Progenitor cell of endocrine pancreas (in vitro differentiated cells): ENCODE measurements at places on chromosomes 1 and 21. TPM values are rescaled to one million over a fixed set of nuclear protein-coding genes. Genes with fewer than 3 reads are reported as not detected.
A peak's percentile ranks its signal among the peaks of the same experiment; 100 is the strongest.

GRCh38 chr1:44802306-44803061, 2.3 kb downstream of the PLK3 start:
- no peak for DNase-seq
- peak overlapping the region; percentile 73 for H3K27ac ChIP-seq
- peaks cover 24% of the 10 kb centered on the region for H3K4me1 ChIP-seq
- H3K4me3 ChIP-seq, result peak overlapping the region; percentile 60

- peaks cover 5% of the 10 kb centered on the region for H3K4me1 ChIP-seq
- no peak overlapping the region for H3K4me3 ChIP-seq
- H3K27ac ChIP-seq, result no peak overlapping the region
- H3K36me3 ChIP-seq, result no peaks in the 10 kb centered on the region
- peaks cover 8% of the 10 kb centered on the region for H3K27me3 ChIP-seq
Measured at GRCh38 chr1:224085421-224086108, 28.3 kb upstream of the FBXO28 start.

DNA sequence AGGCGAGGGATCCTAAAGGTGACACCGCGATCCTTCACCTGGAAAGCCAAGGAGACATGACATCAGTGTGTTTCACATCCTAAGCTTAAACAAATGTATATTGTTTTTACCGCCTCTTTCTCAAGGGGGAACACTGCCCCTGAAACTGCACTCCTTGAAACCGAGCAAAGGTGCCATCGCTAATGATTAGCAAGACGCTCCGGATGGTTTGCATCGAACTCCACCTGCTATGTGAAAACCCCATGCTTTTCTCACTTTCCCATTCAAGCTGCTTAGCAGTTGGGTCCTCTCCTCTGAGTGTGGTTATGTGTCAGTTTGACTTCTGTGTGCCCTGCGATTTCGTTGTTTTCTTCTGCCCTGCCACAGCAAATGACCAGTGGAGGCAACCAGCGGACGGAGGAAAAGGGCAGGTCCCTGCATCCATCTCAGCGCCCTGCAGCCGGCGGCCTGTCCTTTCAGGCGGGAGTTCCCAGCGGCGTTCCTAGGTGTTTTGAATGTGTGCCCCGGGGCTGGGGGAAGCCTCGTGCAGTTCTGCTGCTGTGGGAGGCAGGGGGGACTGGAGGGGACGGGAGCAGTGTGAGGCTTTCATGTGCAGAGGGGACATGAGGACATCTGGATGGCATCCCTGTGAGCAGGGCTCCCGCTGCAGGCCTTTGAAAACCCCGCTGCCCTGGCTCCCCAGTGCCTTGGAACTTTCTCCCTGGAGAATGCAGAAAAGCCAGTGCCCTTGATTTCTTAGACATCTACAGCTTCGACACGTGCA, 16.1 kb downstream of the ZBTB18 start:
- H3K4me1 ChIP-seq, result peaks cover 4% of the 10 kb centered on the region
- no peak for DNase-seq
- peaks cover 9% of the 10 kb centered on the region for H3K27me3 ChIP-seq
- no peaks in the 10 kb centered on the region for H3K36me3 ChIP-seq

The GSTM2 gene
- 76.9 and 79.5 TPM in 2 replicates for total RNA-seq

GRCh38 chr1:202915146-202915545, 11.9 kb downstream of the KLHL12 start:
- peaks cover 24% of the 10 kb centered on the region for H3K36me3 ChIP-seq
- H3K4me3 ChIP-seq, result no peak overlapping the region
- no peak overlapping the region for H3K27ac ChIP-seq
- no peaks in the 10 kb centered on the region for H3K27me3 ChIP-seq
- DNase-seq, result no peak
- H3K4me1 ChIP-seq, result no peaks in the 10 kb centered on the region

- H3K27ac ChIP-seq, result no peak overlapping the region
- no peak for DNase-seq
- H3K36me3 ChIP-seq, result no peaks in the 10 kb centered on the region
- peaks cover 15% of the 10 kb centered on the region for H3K4me1 ChIP-seq
Measured at GRCh38 chr1:41469706-41470105, 14.8 kb downstream of the EDN2 start.

The DHDDS gene
- total RNA-seq, result 44.4 and 51.5 TPM in 2 replicates

DNA sequence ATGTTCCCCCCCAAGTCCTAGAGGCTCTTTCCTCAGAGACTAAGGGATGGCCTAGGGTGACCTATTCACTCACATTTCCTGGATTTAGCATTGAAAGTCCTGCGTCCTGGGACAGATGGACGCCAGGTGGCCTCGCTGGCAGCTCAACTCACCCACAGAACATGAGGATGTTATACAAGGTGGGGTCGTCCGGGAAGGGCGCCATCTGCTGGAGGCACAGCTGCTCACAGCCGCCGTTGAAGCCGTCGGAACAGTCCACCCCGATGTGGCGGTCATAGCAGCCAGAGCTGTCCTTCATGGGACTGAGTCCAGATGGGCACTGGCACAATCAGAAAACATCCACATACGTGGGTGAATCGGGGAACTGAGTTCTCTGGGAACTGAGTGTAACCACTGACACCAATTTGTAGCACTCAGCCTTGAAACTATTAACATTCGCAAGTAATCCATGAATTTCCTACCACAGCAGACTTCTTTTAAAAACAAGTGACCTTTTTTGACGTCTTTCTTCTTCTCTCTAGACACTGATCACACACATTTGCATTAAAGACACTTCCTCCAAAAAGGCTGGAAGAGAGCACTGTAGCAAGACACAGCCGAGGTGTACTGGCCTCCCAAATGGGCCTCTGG, 215.4 kb downstream of the ASTN1 start:
- H3K27ac ChIP-seq, result no peak overlapping the region
- DNase-seq, result peak; percentile 67
- peaks cover 5% of the 10 kb centered on the region for H3K4me1 ChIP-seq
- no peak overlapping the region for H3K4me3 ChIP-seq

DNA sequence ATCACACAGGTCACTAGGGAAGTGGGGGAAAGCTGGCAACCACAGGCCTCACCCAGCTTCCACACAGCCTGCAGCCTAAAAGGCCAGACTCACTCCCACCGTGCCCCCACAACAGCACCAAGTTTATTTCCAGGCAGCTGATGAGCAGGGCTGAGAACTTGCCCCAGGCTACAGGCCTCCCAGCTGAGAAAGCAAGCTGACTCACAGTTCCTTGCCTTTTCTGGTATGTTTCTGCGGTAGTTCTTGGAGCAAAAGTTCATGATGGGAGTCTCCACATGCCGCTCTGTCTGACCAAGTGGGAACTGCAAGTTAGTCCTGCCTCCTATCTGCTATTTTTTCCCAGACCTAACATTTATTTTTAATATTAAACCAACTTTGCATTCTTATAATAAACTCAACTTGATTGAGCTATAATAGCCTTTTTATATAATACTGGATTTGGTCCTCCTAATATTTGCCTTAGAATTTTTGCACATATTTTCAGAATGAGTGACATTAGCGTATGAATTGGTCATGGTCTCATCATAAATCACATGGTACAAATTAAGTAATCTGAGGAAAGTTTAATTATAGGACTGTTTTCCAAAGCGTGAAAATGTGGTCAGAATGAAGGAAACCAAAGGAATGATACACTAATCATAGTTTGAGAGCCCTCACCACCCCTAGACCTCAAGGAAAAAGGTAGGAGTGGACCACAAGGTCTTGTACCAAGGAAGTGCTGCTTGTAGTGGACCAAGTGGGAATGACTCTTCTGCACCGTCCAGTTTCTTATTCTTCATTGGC, 30.7 kb downstream of the RPAP2 start:
- H3K4me1 ChIP-seq, result no peaks in the 10 kb centered on the region
- no peak overlapping the region for H3K27ac ChIP-seq
- no peak overlapping the region for H3K4me3 ChIP-seq
- H3K27me3 ChIP-seq, result no peaks in the 10 kb centered on the region
- H3K36me3 ChIP-seq, result peaks cover 60% of the 10 kb centered on the region
